NCI-H1436 (cell line): ENCODE measurements at places on chromosomes 16 and 17.

DNA sequence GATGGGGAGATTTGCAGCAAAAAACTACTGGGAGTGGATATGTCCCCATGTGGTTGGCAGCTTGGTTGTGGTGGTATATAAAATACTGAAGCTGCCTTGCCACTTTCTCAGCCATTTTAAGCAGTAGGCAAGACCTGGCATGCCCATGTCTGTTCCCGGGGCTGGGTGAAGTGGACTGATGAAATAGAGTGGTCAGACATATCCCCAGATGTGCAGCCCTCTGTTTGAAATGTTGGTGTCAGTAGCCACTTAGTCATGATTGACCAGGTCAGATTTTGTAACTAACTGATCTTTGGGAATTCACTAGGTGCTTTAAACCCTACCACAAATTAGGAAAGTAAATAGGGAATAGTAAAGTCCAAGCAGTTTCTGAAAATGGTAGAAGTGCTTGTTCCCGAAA, 151.6 kb downstream of the PHKB start:
- DNase-seq = no peak

- no peak for DNase-seq
Measured at GRCh38 chr16:66524601-66525164, 25.2 kb downstream of the TK2 start.

GRCh38 chr16:16989368-16989767, 481.4 kb downstream of the XYLT1 start:
- no peak for DNase-seq

- no peak for DNase-seq
Measured at GRCh38 chr16:24255456-24256371, at the start of gene CACNG3. Gene CACNG3, plus strand, starts transcription at chr16:24256335. Its CDS starts 420 bp downstream, at chr16:24256755.

DNA sequence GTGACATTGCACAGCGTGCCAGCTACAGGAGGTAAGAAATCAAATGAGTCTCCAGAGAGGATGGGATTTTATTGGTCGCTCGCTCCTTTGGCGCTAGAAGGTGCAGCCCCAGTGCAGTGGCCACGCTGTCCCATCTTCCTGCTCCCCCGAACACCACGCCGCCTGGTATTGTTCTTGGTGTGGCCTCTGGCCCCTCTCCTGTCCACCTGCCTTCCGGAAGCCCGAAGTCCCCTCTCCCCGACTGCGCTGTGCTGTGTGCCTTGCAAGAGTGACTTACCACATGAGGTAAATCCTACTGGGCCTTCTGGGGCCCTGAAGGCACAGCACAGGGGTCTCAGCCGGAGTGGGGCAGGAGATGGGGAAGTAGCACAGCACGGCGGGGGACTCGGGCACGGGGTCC, 58.2 kb downstream of the MARCHF10 start:
- no peak for DNase-seq

- no peak for DNase-seq
Measured at GRCh38 chr17:32112416-32112815, 29.9 kb upstream of the RHOT1 start.
